ENCODE measurements at places on chromosomes 6 and 20.

GRCh38 chr6:139860203-139860602, 485.8 kb upstream of the CITED2 start:
- no peak for DNase-seq

GRCh38 chr20:23643659-23644058, 5.9 kb upstream of the CST3 start:
- peak; percentile 78 for DNase-seq

GRCh38 chr6:138592749-138593123, 93.4 kb upstream of the NHSL1 start:
- peak; percentile 83 for DNase-seq

DNA sequence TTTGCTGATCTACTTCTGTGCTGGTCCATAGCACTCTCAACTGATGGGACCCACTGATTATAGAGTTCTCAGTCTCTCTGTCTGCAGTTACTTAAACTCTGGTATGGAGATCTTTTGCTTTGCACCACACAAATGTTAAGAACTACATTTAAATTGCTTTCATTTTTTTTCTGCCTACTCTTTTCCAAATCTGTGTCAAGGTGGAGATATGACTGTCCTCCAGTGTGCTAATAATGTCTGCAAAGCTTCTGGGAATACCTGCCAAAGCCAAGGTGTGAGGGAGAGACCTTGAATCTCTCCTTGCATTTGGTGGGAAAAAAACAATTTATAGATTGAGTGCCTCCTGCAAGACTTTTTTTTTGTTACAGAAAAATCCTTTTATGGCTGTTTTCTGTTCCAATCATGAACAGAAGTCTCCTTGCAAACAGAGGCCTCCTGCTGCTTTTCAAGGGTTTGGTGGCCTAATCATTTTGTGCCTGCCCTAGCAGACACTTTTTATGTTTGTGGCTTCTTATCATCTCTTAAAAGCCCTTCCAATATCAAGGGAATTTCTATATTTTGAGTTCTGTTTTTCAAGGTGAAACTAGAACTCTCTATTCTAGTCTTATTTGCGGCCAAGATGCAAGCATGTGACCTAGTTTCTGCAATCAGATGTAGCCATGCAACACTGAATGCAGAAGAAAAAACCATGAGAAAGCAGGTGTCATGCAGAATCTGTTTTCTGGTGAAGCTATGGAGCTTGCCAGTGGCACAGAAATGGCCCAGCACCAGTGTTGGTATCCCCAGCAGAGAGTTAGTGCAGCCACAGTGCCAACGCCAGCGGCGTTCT, 23.2 kb upstream of the AKIRIN2 start:
- DNase-seq: peak; percentile 73

DNA sequence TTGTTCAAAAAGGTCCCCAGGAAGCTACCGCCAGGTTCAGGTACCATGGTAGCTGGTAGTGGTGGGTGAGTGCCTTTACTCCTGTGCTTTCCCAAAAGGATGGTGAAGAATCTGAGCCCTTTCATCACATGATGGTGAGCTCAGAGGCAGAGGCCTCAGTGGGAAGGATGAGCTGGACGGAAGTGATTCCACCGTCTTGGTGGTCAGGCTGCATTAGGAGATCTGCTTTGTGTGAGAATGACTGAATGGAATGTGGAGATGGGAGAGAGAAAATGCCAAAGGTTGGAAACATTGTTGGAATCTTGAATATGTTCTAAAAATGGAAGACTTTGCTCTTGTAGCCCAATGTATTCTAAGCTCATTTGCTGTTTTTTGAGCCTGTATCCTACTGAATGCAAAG, 108.1 kb upstream of the SCP2D1 start:
- no peak for DNase-seq

DNA sequence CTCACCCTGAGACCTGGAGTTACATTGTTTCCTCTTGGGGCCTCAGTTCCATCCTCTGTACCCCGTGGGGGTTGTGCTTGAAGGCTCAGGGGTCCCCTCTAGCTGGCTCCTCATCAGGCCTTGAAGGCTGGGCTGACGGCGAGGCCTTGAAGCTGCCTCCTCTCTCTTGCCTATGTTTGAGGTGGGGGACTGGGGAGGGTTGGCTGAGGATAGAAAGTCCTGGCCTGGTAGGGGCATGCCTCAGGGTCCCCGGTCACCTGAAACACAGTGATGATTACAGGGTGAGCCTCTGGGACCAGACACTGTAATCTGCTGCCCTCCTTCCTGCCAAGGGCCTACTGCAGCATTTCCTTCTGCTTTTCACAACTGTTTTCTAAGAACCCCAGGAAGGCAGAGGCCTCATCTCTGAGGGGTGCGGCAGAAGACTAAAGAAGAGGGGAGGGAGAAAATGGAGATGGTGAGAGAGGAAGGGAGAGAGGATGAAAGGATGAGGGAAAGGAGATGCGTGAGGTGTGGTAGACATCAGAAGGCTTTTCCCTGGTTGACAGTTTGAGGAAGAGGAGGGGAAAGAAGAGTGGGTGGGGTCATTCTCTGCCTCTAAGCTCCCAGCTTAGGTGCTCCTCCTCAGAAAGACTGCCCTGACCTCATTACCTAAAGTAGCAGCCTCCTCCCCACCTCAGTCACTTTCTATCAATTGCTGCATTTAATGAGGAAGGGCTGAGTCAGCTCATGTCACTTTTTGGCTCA, 29.7 kb downstream of the VEGFA start:
- peak; percentile 52 for DNase-seq

DNA sequence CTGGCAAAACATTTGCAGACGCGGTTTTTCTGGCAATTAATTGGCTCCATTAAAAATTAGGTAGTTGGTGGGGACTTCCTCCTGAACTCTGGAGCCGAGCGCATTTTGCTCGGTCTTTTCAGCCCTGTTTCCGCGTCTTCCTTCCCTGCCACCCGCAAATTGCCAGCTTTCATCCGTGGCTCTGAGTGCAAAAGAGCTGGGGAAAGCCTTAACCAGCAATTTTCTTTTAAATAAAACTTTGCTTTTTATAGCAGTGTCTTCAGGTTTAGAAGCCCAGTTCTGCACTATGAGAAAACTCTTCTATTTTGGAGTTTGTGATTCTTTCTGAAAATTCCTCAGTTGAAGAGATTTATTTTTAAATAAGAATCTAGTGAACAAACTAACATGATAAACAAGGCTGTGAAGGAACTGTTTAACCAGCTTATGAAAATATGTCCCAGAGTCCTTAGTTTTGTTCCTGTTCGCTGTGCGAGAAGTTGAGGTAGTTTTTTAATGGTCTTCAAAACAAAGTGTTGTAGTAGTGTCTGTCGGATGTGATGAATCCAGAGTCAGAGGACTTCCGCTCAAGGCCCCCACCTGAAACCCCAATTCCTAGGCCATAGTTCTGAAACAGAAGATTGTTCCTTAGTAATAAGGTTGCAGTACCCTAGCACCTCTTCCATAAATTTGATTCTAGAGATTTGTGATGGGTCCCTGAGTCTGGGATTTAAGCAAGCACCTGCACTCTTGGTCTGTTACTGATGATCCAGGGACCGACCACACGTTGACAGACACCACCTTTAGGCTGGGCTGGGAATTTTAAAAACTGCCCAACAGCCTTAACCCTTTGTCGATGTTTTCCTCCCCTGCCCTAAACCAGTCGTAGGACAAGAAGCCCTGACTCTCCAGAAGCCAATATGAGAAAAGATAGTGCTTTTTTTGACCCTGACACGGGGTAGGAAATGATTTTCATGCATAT, 950 bp downstream of the KCTD20 start:
- DNase-seq: peak; percentile 35
